ENCODE measurements at places on chromosomes 4 and X.

DNA sequence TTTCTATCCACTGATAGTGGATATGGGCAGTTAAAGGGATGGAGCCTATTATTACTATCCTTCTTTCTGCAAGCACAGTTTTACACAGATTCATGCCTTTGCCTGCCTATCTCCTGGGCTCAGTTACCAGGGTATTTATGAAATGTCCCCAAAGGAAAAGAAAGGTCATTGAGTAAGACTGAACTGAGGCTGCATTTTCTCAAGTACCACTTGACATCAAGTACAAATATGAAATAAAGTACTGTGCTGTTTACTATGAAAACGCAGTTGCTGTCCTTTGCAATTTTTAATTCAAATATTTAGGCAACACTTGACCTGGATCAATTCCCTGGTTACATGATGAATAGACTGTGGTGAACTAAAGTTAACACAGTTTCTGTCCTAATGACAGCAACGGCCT, 23.5 kb upstream of the SPANXN4 start:
- no peak for DNase-seq
- H3K27ac ChIP-seq: no peak overlapping the region
- no peak overlapping the region for H3K4me3 ChIP-seq
- no peaks in the 10 kb centered on the region for H3K27me3 ChIP-seq

DNA sequence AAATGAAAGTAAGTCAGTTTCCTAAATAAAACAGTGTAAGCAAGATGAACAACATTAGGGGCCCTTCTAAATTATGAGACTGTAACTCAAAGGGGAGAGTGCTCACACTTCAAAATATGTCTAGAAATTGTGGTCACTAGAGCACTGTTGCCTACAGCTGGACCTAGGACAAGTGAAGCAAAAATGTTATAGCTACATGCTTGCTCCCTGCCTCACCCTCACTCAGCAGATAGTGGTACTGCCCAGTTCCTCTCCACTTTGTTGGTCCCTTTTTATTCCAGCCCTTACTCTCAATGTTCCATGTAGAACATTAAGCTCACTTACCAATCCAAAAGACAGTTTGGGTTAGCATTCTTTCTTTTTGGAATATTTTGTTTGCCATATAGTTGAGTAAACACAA, 147.3 kb downstream of the GRIA3 start:
- DNase-seq: no peak
- no peaks in the 10 kb centered on the region for H3K4me1 ChIP-seq
- H3K27ac ChIP-seq: no peak overlapping the region
- H3K4me3 ChIP-seq: no peak overlapping the region

DNA sequence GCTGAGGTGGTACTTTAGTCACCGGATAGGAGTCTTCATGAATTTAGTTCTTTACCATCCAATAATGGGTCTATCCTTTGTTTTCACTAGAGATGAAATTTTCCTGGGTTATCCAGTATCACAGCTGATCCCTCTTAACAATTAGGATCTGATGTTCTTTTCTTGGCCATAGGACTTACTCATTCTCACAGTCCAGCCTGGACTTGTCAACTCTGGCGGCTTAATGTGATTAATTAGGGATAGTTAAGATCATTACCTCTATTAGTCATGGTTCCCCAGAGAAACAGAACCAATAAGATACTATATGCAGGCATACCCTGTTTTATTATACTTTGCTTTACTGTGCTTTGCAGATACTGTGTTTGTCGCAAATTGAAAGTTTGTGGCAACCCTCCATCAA, 272.7 kb upstream of the FAT4 start:
- H3K27me3 ChIP-seq: no peaks in the 10 kb centered on the region
- H3K27ac ChIP-seq: no peak overlapping the region
- H3K36me3 ChIP-seq: no peaks in the 10 kb centered on the region
- no peaks in the 10 kb centered on the region for H3K4me1 ChIP-seq
- DNase-seq: no peak

DNA sequence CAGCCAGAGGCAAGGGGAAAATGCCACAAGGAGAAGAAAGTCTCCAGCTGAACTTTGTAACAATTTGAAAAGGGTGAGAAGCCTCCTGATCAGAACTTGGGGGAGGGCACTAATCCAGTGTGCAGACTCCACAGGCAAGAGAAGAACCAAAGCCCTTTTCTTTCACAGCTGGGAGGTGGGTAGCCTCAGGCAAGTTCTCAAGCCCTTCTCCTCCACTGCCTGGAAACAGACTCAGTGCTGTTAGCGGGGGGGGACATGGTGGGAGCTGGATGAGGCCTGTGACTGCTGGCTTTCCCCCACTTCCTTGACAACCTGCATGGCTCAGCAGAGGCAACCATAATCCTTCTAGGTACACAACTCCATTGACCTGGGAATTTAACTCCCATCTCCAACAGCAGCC, 92.5 kb downstream of the LHFPL1 start:
- H3K4me1 ChIP-seq: no peaks in the 10 kb centered on the region
- no peak for DNase-seq

- no peak for DNase-seq
- no peak overlapping the region for H3K27ac ChIP-seq
- no peaks in the 10 kb centered on the region for H3K27me3 ChIP-seq
- no peaks in the 10 kb centered on the region for H3K4me1 ChIP-seq
These were observed 186.1 kb downstream of the ENOX2 start for GRCh38 chrX:130716781-130717413.

GRCh38 chr4:158630893-158631292, 40.8 kb downstream of the C4orf46 start:
- H3K36me3 ChIP-seq: no peaks in the 10 kb centered on the region
- no peak overlapping the region for H3K27ac ChIP-seq
- no peak overlapping the region for H3K4me3 ChIP-seq
- no peaks in the 10 kb centered on the region for H3K4me1 ChIP-seq
- peaks cover 8% of the 10 kb centered on the region for H3K27me3 ChIP-seq

DNA sequence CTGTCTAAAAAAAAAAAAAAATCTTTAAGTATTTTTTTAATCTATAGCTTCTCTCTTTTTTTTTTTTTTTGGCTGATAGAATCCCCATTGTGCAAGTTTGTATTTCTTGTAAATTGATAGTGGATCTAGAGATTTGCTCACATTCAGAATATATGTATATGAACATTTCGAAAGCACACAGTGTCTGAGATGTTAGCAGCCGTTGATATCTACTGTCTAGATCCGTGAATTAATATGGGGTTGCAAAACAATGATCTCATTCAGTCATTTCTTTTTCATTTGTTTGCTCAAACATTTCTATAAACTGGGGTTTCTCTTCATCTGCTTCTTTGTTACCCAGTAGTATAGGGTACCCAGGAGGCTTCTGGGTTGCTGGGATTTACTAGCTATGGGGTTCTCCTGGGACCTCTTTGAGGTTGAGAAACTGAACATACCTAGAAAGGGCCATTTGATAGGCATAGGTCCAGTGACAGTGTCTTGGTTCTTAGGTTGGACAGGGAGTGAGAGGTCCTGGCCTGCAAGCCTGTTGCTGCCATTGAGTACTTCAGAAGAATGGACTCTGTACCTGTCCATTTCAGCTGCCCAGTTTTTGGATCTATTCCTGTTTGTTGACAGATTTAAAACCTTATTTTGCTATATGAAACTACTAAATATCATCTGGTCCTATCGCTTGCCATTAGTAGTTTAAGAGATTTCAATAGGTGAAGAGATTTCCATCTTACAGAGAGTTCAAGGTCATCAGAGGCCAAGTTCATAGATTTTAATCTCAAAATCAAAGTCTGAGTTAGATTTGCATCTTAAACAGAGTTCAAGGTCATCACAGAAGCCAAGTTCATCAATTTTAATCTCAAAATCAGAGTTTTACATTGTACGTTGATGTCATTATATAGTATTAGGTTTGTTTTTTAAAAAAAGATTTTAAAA, 50.8 kb downstream of the WWC2 start:
- no peaks in the 10 kb centered on the region for H3K36me3 ChIP-seq
- no peak for DNase-seq
- no peaks in the 10 kb centered on the region for H3K4me1 ChIP-seq

GRCh38 chr4:41213625-41214135, 662 bp downstream of the APBB2 start:
- peak; percentile 27 for DNase-seq
- peaks cover 60% of the 10 kb centered on the region for H3K27me3 ChIP-seq
- peaks cover 27% of the 10 kb centered on the region for H3K4me1 ChIP-seq
- peak overlapping the region; percentile 53 for H3K4me3 ChIP-seq
- H3K36me3 ChIP-seq: no peaks in the 10 kb centered on the region

DNA sequence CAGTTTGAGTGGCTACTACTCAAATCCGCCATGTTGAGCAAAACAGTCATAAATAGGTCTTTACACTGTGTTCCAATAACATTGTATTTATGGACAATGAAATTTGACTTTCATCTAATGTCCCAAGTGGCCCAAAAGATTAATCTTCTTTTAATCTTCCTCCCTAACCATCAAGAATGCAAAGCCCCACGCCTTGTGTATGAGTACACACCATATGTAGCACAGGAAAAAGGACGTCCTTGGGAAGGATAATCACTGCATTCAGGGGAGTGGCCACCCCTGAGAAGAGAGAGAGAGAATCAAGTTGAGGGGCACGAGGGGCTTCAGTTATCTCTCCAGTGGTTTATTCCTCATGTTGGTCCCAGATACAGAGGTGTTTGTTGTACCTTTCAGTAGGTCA, 33.1 kb downstream of the RBM47 start:
- no peak overlapping the region for H3K27ac ChIP-seq
- H3K4me3 ChIP-seq: no peak overlapping the region
- DNase-seq: no peak
- H3K36me3 ChIP-seq: no peaks in the 10 kb centered on the region
- no peaks in the 10 kb centered on the region for H3K27me3 ChIP-seq
- no peaks in the 10 kb centered on the region for H3K4me1 ChIP-seq

GRCh38 chr4:114926583-114926982, 186.8 kb downstream of the NDST4 start:
- no peak overlapping the region for H3K27ac ChIP-seq
- DNase-seq: no peak
- no peak overlapping the region for H3K4me3 ChIP-seq
- H3K27me3 ChIP-seq: no peaks in the 10 kb centered on the region
- H3K36me3 ChIP-seq: no peaks in the 10 kb centered on the region

DNA sequence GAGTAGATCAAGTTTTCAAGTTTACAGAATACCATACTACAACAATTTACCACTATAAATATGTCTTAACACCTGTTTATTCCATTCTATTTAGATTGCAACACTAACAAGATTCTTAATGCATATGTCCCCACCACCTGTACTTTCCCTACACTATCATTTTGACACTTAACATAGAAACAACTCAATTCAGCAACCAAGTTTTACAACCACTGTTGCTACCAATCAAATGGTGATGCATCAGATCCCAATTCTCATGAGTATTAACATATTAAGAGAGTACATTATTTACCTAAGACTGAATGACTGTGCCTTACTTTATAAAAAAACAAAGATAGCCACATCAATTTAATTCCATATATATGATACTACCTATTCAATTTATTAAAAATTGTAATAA, 49.4 kb downstream of the EIF4E start:
- H3K4me3 ChIP-seq: no peak overlapping the region
- peaks cover 2% of the 10 kb centered on the region for H3K4me1 ChIP-seq
- DNase-seq: no peak
- H3K36me3 ChIP-seq: peaks cover 36% of the 10 kb centered on the region
- H3K27ac ChIP-seq: no peak overlapping the region

- H3K4me3 ChIP-seq: no peak overlapping the region
- H3K4me1 ChIP-seq: no peaks in the 10 kb centered on the region
- H3K27ac ChIP-seq: no peak overlapping the region
- DNase-seq: no peak
- H3K36me3 ChIP-seq: no peaks in the 10 kb centered on the region
These were observed 24.2 kb upstream of the SLC25A4 start for GRCh38 chr4:185118876-185119275.

DNA sequence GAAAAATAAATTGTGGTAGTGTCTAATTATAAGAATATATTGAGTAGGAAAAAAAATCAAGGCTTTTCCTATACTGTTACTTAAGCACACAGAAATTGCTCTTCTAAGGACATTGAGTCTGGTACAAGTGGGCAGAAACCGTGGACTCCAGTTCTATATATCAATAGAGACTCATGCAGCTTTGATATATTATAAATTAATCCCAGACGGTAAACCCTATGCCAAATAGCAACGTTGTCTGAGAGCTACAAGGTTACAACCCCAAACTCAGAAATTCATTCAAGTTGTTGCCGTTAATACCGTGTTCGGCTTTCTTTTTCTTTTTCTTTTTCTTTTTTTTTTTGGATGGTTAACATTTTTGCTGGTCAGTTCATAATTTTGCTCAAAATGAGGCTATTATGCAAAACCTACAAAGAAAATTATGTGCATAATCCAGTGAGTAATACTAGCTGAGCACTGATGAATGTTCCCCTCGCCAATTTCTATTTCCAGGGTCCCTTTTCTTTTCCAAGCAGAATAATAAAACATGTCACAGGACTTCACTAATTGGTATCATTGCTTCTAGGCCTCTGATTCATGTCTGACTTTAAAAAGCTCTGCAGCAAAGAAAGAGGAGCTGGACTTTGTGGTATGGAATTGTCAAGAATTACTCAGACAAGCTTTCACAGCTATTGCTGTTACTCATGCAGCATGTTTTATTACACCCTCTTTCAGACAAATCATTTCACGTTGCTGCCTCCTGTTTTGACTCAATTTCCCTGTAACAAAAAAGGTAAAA, 737.7 kb downstream of the NLGN4X start:
- no peak overlapping the region for H3K27ac ChIP-seq
- no peaks in the 10 kb centered on the region for H3K36me3 ChIP-seq

DNA sequence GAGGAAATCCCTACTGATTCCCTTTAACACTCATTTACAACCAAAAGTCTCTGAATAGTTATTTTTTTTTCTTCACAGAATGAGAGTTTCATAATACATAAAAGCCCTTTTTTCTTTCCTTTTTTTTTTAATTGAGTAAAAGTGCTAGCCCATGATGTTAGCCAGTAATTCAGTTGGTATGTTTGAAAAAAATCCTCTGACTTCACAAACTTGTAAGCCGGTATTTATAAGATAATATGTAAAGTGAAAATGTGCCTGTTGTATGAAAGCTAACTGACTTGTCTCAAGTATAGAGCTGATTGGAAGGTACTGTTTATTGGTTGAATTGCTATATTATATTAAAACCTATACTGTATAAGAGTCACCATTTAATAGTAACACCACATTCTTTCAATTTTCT, 70.2 kb upstream of the NEIL3 start:
- no peak overlapping the region for H3K4me3 ChIP-seq
- no peaks in the 10 kb centered on the region for H3K4me1 ChIP-seq
- no peaks in the 10 kb centered on the region for H3K27me3 ChIP-seq
- DNase-seq: no peak
- no peaks in the 10 kb centered on the region for H3K36me3 ChIP-seq
- H3K27ac ChIP-seq: no peak overlapping the region

Data from activated CD4-positive, alpha-beta T cell treated with anti-CD3 and anti-CD28 coated beads for 36 hours (primary cell).